ENCODE measurements at places on chromosomes 6 and 20. TPM values are rescaled to one million over a fixed set of nuclear protein-coding genes. Genes with fewer than 3 reads are reported as not detected.

- no peaks in the 10 kb centered on the region for H3K4me1 ChIP-seq
- no peak overlapping the region for H3K4me3 ChIP-seq
- DNase-seq: no peak
- H3K27me3 ChIP-seq: no peaks in the 10 kb centered on the region
- H3K36me3 ChIP-seq: no peaks in the 10 kb centered on the region
Observed at GRCh38 chr6:49565855-49566254, 15.4 kb downstream of the C6orf141 start.

- no peaks in the 10 kb centered on the region for H3K36me3 ChIP-seq
- H3K4me1 ChIP-seq: peaks cover 10% of the 10 kb centered on the region
- peak within 1 kb of the TSS; percentile 79 for H3K27ac ChIP-seq
- H3K4me3 ChIP-seq: peak within 1 kb of the TSS; percentile 56
- no peaks in the 10 kb centered on the region for H3K27me3 ChIP-seq
Observed at GRCh38 chr20:50957798-50958614, at the start of gene DPM1. Gene DPM1 (minus strand): TSS chr20:50958532. CDS start chr20:50958523, 9 bp downstream.

DNA sequence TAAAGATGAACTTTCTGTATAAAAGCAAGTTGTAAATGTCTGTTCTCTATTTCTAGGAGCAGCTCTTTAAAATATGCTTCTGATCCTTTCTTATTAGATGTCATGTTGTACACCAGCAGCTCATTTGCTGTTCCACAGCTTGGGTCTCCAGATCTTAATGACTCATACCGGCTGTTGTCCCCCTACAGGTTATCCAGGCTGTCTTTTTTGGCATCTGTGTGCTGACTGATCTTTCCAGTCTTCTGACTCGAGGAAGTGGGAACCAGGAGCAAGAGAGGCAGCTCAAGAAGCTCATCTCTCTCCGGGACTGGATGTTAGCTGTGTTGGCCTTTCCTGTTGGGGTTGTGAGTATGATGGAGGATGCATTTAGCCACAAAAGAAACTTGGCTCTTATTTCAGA, 76.0 kb downstream of the AIG1 start:
- H3K27ac ChIP-seq: no peak overlapping the region
- H3K4me1 ChIP-seq: no peaks in the 10 kb centered on the region
- H3K27me3 ChIP-seq: no peaks in the 10 kb centered on the region
- H3K36me3 ChIP-seq: no peaks in the 10 kb centered on the region
- DNase-seq: no peak

GRCh38 chr20:13331536-13331935, 110.5 kb downstream of the ISM1 start:
- no peak overlapping the region for H3K4me3 ChIP-seq
- no peak for DNase-seq
- H3K27me3 ChIP-seq: no peaks in the 10 kb centered on the region
- no peak overlapping the region for H3K27ac ChIP-seq
- peaks cover 5% of the 10 kb centered on the region for H3K4me1 ChIP-seq
- no peaks in the 10 kb centered on the region for H3K36me3 ChIP-seq

DNA sequence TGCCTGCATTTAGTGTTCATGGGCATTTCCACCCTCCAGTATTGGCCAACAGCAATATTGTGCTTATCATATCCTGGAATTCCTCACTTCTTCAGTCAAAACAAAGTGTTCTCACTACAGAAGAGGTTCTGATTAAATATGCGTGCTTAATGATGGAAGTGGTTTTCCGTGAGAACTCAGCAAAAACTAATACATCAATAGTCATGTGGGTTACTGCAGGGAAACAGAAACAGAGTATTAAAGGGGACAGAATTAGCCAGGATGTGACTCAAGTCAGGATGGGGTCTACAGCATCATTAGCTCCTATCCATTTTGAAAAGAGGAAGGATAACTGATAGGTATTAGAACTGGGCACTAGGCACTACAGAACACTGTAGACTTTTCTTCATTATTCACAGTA, 384.6 kb downstream of the CDKAL1 start:
- H3K4me3 ChIP-seq: no peak overlapping the region
- DNase-seq: no peak
- no peaks in the 10 kb centered on the region for H3K27me3 ChIP-seq

DNA sequence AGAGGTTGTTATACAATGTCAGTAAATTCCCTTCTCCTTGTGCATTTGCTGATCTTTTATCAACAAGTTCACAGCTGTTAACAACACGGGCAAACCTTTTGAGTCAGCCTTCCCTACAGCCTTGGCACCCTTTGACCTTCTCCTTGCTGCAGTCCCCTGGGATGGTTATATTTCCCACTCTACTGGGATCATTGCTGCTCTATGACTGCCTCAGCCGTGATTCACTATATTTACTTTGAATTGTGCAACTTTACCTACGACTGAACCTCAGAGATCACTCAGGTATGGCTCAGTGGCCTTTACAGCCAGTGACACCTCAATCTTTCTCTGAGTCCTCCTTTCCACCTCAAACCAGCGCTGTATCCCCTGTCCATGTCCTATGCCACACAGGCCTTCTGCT, 1293.3 kb downstream of the EPHA7 start:
- H3K4me1 ChIP-seq: peaks cover 27% of the 10 kb centered on the region
- H3K27ac ChIP-seq: peak overlapping the region; percentile 76
- H3K36me3 ChIP-seq: no peaks in the 10 kb centered on the region
- DNase-seq: peak; percentile 63

FAM50B gene
- total RNA-seq: 0.84 TPM

PBOV1 gene
- not detected for total RNA-seq

VGLL2 gene
- total RNA-seq: not detected
